NCI-H1436 treated with DMSO at 0.1 percent for 48 hours (cell line): ENCODE measurements at places on chromosomes 16 and 17.

DNA sequence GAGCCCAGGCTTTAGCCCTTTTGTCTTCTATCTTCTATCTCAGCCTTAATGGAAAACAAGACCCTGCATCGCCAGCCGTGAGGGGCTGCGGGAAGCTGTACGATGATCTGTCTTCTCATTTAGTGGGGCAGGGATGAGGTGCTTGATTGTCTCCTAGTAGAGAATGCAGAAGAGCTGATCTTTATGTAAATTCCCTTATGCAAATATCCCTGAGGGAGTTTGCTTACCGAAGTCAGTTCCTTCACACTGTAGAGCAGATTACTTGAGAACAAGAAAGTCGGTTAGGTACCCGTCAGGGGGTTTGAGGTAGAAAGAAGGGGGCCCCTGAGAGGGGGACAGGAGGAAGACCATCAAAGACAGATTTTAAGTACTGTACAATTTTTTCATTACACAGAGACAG lies 66.2 kb downstream of the IRF8 start:
- no peak for DNase-seq

DNA sequence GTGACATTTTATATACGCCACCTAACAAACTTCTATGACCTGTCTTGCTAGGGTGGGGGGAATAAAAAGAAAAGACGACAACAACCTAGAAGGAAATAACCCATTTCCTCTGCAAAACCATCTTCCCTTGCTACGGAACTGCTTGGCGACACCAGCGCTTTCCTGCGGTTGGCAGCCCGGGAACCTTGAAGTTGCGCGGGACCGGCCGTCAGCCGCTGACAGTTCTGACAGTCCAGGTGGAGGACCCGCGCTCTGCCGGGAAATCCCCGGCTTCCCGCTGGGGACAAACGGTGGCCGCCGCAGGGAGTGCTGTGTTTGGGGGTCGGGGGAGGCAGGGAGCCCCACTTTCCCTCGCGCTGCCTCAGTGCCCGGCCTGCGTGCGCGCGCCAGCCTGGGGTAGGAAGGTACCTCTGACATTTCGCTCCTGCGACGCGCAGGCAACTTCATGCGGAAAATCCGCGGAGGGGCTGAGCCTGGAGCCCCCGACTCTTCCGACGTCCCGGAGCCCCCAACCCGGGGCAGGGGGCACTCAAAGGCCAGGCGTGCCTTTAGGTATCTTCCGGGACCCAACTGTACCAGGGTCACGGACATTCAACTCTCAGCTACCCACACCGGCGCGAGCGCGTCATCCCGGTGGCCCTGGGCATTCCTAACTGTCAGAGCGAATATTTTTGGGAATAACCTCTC lies 516 bp downstream of the SLC16A6 start:
- no peak for DNase-seq

- DNase-seq, result no peak
Observed at GRCh38 chr17:21742326-21742725, 50.0 kb downstream of the KCNJ18 start.

DNA sequence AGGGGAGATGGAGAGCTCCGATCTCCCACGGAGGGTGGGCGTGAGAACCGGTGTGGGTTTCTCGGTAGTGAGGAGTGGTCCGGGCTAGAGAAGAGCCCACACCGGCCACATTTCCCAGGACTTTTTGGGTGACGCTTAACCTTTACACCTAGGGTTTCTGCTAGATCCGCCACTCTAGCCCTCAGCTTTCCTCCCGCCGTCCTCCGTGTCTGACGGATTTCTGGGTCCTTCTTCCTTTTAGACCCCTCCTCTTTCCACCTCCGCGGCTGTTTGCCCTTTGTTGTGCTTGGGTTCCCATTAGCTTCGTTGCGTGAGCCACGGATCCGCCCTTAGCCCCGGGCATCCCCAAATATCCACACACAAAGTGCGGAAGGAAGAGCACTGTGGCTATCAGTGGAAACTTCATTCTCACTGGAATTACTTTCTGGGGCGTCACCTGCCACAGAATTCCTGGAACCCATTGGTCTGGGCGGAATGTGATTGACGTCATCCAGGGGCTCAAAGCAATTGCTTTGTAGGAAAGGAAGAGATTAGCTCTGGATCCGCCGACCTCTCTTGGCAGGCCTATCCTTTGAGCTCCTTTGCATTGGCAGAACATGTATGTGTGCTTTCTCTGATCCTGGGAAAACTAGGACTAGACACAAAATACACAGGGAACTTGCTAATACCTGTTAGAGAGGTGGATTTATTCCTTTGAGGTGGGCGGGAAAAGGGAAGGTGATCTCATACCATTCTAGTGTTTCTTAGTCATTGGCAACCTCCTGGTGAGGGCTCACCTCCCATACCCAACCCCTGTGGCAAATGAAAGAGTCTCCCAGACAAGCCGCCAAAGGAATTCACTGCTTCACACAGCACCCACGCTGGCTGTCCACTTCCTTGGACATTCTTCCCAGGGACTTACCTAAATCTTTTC lies 654 bp downstream of the TNFAIP1 start:
- DNase-seq, result no peak

GRCh38 chr16:46690281-46691178 lies 1.1 kb downstream of the ORC6 start:
- no peak for DNase-seq

GRCh38 chr17:77881545-77881944 lies 77.0 kb upstream of the TNRC6C start:
- no peak for DNase-seq

- DNase-seq, result no peak
Observed at GRCh38 chr17:22459331-22459952, 767.1 kb downstream of the KCNJ18 start.

- DNase-seq, result no peak
Observed at GRCh38 chr16:80973991-80974390, 32.7 kb downstream of the CMC2 start.

- DNase-seq, result no peak
Observed at GRCh38 chr17:33152783-33153182, 140.3 kb downstream of the ASIC2 start.

GRCh38 chr17:60253048-60253447 lies 103.3 kb downstream of the CA4 start:
- DNase-seq, result no peak

DNA sequence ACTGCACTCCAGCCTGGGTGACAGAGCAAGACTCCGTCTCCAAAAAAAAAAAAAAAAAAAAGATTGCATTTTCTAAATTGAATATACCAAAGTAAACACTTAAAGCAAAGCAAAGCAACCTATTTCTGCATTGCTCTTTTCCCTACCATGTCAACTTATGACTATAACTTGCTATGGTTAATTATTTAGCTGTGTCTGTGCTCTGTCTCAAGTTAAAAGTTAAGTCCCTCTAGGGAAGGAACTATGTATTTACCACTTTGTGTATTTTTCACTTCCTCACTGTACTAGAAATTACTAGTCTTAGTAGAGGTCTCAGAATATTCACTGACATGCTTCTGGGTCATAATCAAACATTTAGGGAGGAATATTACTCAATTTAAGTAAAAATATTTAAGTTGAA lies 711.7 kb upstream of the SOX9 start:
- no peak for DNase-seq
